GOT3 (cell line): ENCODE measurements at places on chromosomes 16 and 17.

- no peak for DNase-seq
Measured at GRCh38 chr16:17235147-17235815, 235.5 kb downstream of the XYLT1 start.

- no peak for DNase-seq
Measured at GRCh38 chr16:81797443-81797842, 18.4 kb downstream of the PLCG2 start.

DNA sequence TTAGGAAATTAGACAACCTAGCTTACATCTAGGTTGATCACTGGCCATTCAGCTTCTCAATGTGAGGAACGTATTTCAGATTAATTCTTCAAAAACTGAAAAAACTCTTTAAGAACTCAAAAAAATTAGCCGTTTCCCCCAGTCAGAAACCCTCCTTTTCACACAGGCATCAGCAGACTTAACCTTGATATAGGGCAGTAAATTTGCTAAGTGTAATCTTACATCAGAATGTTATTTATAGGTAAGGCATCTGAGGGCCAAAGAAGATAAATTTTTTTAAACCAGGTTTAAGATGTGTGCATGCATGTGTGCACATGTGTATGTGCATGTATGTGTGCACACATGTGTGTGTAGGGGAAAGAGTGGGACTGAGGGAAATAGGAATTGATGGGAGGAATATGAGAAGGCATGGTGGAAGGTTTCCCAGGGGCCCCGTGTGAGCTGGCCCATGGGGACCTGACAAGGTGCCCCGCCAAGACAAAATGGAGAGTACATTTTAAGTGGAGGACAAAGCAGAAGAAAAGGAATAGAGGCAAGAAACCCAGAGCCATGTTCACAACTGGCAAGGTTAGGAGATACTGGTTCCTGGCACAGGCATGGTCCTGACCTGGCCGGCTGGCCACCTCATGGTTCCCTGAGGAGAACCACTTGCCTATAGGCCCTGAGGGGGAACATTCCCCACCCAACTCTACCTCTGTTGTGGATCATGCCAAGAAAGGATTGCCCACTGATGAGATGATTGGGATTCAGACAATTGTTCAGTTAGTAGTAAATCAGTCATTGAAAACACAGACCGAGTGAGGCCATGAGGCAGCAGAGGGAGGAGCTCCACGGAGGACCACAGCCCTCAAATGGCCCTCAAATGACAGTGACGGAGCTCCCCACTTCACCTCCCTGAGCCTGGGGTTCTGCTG, 33.0 kb downstream of the TEX2 start:
- DNase-seq, result no peak

DNA sequence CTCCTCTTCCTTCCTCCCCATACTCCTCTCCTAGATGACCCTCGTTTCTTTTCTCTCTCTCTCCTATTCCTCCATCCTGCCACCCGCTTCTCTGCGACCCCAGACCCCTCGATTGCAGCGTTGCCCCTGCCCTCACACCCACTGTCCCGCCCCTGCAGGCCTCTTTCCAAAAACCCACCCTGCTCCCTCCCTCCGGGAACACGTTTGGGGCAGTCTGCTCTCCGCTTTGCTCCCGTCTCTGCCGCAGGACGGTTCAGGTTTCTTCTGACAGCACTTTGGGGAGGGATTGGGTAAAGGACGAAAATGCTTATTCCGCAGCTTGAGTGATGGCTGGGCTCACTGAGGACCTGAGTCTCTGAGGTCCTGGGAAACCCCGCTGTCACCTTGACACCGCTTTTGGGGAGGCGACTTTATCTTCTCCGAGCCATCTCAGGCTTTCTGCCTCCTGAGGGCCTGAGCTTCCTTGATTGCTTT, 690 bp downstream of the NDE1 start:
- no peak for DNase-seq

DNA sequence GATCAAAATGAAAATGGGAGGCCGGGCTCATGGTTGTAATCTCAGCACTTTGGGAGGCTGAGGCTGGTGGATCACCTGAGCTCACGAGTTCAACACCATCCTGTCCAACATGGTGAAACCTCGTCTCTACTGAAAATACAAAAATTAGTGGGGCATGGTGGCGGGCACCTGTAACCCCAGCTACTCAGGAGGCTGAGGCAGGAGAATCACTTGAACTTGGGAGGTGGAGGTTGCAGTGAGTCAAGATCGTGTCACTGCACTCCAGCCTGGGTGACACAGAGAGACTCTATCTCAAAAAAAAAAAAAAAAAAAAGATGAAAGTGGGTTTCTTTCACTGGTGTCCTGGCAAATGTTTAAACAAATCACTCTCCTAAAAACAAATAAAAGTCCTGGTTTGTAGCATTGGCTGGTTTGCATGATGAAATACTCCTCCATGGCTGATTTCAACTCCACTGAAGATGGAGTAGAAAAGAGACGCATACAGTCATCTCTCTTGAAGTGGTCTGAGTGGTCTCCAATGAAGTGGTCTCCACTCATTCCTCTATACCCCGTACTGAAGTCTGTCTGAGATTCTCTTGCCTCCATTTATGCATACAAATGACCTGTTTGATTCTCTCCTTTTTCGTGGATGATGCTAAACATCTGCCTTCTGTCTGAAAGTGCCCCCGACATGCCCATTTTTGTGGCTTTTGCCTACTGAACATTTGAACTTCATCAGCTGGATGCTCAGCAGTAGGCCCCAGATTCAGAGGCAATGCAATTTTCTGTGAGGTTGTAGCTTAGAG, 153.0 kb upstream of the FAM20A start:
- DNase-seq, result no peak

DNA sequence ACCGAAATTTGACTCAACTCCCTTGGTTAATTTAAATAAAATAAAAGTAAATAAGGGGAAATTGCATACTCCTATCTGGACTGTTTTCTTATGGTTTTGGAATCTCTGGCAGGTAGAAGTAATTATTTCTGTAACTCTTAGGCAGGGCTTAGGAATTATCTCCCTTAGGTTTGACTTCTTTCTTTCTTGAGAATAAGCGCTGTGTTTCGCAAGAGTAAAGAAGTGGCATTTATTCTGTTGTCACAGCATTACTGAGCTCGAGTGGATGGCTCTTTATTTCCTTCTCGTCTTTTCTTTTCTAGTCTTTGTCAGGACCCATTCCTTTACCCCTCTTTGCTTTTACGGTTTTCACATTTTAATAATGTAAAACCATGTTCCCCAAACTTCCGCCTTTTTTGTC, 633.2 kb downstream of the WWOX start:
- DNase-seq, result no peak

DNA sequence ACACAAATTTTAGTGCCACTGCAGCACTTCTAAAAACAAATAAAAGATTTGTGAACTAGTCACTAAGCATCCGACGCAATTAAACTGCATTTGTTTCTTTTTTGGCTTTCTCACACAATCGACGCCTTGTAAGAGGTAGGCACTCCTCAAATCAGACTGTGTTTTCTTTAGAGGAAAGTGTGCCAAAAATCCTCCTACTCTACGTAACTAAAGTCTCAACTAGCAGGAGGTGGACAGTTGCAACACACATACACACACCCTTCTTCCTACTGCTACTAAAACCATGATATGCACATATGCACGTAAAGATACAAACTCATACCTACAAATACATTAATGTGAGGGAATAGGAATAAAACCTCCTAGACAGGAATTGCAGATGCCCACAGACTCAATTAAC, 844.7 kb upstream of the SOX9 start:
- DNase-seq, result no peak

GRCh38 chr17:14514973-14515372, 214.1 kb downstream of the HS3ST3B1 start:
- DNase-seq, result no peak

DNA sequence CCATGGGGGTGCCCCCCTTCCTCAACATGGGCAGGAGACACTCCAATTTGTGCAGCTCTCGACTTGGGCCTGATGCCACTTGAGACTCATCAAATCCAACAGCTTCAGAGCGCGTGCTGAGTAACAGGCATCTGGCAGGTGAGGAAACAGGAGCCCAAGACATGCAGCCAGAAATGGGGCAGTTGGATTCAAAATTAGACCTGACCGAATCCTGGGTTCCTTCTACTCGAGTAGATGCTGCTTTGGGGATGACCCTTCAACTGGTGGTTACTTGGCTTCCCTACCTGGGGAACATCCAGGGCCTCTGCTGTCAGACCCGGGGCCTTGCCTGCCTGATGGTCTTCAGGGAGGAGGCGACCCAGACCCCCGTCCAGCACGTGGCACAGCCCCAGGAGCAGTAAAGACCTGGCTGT, 488 bp upstream of the NTN3 start:
- no peak for DNase-seq

- DNase-seq, result no peak
Measured at GRCh38 chr16:2767140-2767731, 9.8 kb downstream of the ELOB start.

DNA sequence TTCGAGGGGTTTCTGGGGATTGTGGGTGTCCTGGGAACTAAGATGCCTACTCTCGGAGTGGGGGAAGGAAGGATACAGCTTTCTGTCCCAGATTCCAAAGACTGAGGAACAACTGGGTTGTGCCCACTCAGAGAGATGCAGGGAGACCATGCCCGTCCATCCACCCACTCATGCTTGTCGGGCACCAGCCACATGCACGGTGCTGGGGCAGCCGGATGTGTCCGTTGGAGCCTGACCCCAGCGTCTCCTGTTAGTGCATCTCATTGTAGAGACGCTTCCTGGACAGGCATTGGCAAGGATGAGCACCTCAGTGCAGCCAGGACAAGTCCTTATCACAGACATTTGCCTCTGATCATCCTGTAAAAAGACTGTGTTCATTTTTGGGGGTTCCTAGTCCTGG, 58.1 kb downstream of the METRNL start:
- no peak for DNase-seq

GRCh38 chr17:74429604-74430384, 2.1 kb upstream of the GPRC5C start:
- no peak for DNase-seq

- DNase-seq, result no peak
Measured at GRCh38 chr17:693791-694638, 20.6 kb downstream of the VPS53 start.

DNA sequence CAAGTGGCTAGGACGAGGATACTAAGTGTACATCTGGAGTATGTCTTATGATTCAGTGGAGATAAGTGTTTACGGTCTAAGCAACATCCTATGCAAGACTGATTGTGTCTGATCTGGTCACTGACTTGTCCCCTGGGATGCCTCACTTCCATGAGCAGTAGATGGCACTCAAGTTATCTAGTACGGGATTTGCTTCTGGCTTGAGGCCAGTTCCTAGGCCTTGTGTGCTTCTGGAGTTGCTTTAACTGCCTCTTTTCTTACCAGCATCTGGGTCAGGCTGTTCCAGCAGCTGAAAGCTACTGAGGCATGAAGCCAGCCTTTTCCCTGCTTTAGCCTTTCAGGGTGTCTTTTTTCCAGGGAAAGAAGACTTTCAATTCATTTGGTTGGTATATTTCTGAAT, 23.0 kb downstream of the SUPT6H start:
- DNase-seq, result no peak

GRCh38 chr17:31829649-31830048, 29.4 kb downstream of the COPRS start:
- DNase-seq, result no peak

- no peak for DNase-seq
Measured at GRCh38 chr17:41177727-41178271, at the start of gene KRTAP4-2. KRTAP4-2 (minus strand) TSS chr17:41178221; CDS start chr17:41178164, 57 bp downstream.

- DNase-seq, result no peak
Measured at GRCh38 chr16:50781518-50781917, 39.6 kb downstream of the CYLD start.

DNA sequence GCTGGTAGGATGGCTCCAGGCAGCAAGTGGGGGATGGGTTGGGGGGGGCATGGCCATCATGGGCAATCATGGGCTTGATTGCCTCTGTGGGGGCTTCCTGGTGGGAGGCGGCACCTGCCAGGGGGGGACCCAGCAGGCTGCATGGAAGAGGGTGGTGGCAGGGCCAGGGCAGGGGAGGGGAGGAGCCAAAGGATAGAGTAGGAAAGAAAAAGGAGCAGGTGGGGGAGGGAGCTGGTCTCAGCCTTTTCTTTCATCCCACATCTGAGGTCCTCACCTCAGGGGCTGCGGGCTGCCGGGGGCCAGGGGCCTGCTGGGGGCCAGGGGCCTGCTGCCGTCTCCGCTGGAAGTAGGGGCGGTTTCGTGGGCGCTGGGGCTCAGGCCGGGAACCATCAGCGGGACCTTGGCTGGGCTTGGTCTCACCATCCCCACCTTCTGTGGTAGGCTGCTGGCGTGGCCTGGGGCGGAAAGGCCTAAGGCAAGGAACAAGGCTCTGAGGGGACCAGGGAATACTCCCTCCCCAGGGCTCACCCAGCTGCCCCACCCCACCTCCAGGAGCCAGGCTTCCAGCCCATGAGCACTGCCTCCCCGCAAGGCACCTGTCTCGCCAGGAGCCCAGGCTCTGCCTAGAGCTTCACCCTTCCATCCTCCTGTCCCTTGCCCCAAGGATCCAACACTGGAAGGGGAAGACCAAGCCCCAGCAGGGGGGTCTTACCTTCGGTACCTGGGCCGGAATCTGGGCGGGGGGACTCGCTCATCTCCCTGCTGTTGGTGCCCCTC, 5.0 kb downstream of the YBX2 start:
- no peak for DNase-seq

DNA sequence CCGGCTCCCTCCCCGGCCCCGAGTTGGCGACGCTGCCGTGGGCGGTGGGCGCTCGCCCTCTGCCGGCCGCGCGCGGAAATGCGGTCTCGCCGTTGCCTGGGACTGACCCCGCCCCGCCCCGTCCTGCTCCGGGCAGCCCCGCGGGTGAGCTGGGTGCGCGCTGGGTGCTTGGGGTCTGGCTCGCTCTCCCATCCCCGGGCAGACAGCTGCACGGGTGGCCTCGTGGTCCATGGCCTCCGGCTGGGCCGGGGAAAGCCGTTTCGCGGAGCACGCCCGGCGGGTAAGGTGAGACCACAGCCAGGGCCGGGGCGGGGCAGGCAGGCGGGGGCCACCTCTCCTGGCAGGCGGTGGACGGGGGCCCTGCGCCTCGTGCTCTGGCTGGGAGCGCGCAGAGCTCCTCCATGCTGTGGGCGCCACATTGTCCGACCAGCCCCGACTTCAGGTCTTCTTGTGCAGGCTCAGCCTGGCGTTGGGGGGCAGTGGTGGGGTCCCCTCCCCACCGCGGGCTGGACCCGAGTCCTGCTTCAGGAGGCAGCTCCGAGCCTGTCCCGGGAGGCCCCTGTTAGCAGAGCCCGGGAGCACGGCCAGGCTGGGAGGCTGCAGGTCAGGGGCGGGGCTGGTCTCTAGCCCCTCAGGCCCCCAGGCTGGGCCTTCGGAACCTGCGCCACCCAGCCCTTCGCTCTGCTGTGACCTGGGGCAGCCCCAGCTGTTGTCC, 7.0 kb upstream of the C1QTNF8 start:
- peak; percentile 22 for DNase-seq

- peak; percentile 16 for DNase-seq
Measured at GRCh38 chr17:48055531-48056245, 7.5 kb downstream of the NFE2L1 start.

GRCh38 chr17:39026980-39027451, 59.8 kb upstream of the FBXO47 start:
- no peak for DNase-seq

GRCh38 chr16:49547448-49547847, 173.8 kb downstream of the C16orf78 start:
- DNase-seq, result no peak

DNA sequence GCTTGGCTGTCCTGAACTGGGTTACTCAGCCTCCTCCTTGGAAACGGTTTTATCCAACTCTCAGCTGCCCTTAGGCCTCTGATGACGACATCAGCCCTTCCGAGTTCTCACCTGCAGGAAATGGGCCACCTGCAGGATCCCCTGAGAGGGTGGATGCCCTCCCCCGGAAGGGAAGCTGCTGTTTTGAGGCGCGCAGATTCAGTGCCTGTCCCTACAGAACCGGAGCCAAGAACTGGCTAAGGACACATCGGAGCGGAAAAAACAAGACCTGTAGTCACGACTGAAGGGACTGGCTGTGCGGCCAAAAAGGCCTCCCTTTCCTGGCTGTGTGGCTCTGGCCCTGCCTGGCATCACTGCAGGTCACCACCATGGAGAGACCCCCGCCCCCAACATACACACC, 11.7 kb upstream of the C16orf95 start:
- DNase-seq, result no peak
